Central memory CD4-positive, alpha-beta T cell (primary cell): ENCODE measurements at places on chromosomes 16 and 17.

- DNase-seq, result no peak
Measured at GRCh38 chr17:42920922-42921321, 20.3 kb downstream of the G6PC1 start.

- DNase-seq, result no peak
Measured at GRCh38 chr16:31186176-31186575, 6.2 kb downstream of the FUS start.

GRCh38 chr16:53913920-53914319, 210.0 kb downstream of the FTO start:
- no peak for DNase-seq

GRCh38 chr17:62703776-62704380, 76.4 kb downstream of the MRC2 start:
- DNase-seq, result peak; percentile 66

DNA sequence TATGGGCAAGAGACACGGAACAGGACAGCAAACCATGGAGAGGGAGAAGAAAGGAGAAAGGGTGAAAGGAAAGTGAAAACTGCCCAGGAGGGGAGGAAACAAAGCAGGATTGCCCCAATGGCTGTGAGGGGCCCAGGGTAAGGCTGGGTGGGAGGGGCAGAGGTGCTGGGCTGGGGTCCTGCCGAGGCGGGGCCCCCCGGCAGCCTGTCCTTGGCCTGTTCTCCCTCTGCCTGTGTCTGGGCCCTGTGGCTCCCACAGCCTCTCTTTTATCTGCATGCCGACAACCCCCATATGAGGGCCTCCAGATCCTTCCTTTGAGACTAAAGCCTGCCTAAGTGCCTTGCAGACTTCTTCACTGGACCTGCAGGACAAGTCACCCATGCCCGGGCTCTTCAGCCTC, 15.5 kb downstream of the ZNHIT3 start:
- DNase-seq, result no peak

GRCh38 chr17:64216000-64216337, 47.1 kb downstream of the TEX2 start:
- no peak for DNase-seq
